NCI-H1694 (cell line): ENCODE measurements at places on chromosomes 3 and 15.

GRCh38 chr3:138594150-138594934 lies at the start of gene CEP70:
Gene CEP70 (minus strand): TSS chr3:138594260. CDS start chr3:138572927, 21,333 bp downstream.
- DNase-seq = no peak

DNA sequence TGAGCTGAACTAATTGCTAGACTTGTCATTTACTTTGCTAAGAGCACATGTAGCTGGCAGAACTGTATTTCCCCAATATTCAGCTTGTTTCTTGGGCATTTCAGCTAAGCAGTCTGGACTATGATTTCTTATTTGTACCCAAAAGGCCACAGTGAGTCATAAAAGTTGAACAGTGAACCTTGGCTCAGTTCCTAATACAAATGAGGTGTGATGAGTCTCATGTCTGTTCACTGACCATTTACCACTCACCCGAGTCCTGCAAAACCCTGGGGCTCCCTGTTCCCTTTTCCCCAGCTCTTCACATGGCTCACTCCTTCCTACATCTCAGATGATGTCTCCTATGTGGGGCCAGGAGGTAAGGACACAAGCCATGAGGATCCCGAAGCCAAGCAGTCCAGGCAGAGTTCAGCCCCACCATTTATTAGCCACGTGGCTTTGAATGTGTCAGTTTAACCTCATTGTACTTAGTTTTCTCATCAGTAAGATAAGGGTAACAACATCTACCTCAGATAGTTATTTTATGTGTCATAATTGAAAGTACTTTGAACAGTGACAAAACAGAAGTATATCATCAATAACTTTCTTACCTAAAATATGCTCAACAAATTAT lies 239.3 kb downstream of the IL5RA start:
- no peak for DNase-seq

GRCh38 chr3:23776352-23776891 lies 29.3 kb upstream of the UBE2E1 start:
- DNase-seq = no peak

DNA sequence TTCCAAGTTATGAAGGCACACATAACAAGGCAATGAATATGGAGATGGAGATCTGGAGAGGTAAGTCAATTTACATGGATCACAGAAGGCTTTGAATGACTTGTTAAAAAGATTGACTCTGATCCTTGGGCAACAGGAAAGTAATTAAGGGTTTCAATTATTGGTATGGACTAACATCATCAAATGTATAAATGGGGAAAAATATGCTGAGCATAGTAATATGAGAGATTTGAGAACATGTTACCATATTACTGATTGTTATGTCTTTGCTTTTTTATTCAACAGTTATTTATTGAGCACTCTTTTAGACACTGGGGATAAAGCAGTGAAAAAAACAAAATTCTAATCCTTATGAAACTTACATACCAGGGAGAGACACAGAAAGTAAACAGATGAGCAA lies 238.5 kb upstream of the ROBO1 start:
- DNase-seq = no peak

GRCh38 chr15:72554471-72555425 lies 80.6 kb downstream of the ARIH1 start:
- DNase-seq = no peak

DNA sequence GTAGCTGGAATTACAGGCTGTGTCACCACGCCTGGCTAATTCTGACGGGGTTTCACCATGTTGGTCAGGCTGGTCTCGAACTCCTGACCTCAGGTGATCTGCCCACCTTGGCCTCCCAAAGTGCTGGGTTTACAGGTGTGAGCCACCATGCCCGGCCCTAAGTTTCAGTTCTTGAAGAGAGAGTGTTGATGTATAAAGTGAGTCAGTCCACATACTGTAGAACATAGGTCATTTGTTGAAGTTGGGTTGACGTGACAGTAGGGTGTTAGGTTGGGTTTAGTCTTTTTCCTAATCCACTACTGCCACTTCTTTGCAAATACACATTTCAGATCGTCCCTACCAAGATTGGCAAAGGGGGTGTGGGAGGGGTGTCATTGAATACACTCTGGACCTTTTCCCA lies 15.2 kb downstream of the DNAJC19 start:
- DNase-seq = no peak

GRCh38 chr15:66394915-66395314 lies 8.2 kb downstream of the MAP2K1 start:
- no peak for DNase-seq

GRCh38 chr3:183008800-183009199 lies 28.5 kb upstream of the DCUN1D1 start:
- DNase-seq = no peak

- DNase-seq = no peak
Observed at GRCh38 chr3:11459186-11459824, 184.4 kb downstream of the VGLL4 start.

DNA sequence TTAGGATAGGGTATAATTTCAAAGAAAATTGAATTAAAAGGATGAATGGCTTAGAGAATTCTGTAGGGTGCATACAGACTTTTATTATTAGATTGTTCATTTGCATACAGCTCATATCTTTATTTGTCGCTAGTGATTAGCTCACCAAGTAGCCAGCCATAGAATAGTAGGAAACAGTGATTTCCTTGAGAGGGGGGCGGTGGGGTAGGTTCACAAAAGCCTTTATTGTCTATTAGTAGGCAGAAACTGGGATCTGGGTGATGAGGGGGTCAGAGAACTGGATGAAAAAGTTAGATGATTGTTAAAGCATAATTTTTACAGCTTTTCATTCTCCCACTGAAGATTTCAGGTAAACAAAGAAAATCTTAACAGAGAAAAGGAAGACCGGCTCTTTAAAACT lies 77.6 kb upstream of the RAP2B start:
- no peak for DNase-seq

DNA sequence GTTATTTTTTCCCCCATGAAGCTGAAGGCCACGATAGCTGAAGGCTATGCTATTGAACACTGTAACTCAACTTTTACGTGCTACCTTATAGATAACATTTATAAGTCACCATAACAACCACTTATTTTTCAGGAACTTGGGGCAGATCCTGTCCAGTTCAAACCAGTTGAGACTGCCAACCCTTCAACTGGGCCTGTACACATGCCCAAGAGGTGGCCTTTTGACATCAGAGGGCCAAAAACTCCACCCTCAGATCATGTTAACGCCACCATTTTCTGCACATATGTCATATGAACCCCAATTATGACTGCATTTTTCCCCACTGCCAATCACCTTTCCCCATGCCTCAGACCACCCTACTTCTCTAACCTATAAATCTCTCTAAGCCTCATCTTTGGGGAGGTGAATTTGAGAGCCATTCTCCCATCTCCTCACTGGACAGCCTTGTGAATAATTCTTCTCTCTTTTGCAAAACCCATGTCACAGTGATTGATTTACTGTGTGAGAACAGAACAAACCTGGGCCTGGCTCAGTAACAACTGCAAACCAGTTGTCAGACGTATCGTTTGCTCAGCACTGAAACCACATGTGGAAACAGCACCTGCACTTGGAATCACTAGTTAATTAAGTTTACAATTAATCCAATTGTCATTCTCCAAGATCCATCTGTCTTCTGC lies 42.5 kb downstream of the ZNF445 start:
- DNase-seq = no peak

- no peak for DNase-seq
Observed at GRCh38 chr15:31272558-31273257, 53.9 kb upstream of the KLF13 start.

GRCh38 chr3:22922317-22922716 lies 280.8 kb upstream of the UBE2E2 start:
- DNase-seq = no peak

- peak; percentile 39 for DNase-seq
Observed at GRCh38 chr3:49899815-49900214, 3.9 kb downstream of the MST1R start.

- peak; percentile 52 for DNase-seq
Observed at GRCh38 chr15:37221671-37222145, 121.4 kb upstream of the MEIS2 start.

DNA sequence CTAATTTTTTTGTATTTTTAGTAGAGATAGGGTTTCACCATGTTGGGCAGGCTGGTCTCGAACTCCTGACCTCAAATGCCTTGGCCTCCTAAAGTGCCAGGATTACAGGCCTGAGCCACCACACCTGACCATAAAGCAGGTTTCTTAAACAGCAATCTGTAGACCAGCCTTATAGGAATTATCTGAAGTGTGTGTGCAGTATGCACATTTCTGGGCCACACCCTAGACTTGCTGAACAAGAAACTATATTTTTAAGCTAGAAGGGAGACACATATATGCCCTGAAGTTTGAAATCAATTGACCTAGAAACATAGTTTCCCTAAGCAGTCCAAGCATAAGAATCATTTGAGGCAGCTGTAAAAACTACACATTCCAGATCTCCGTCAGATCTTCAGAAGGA lies 805.7 kb downstream of the TUSC7 start:
- no peak for DNase-seq

GRCh38 chr3:149142682-149143081 lies 13.2 kb downstream of the HPS3 start:
- DNase-seq = no peak

DNA sequence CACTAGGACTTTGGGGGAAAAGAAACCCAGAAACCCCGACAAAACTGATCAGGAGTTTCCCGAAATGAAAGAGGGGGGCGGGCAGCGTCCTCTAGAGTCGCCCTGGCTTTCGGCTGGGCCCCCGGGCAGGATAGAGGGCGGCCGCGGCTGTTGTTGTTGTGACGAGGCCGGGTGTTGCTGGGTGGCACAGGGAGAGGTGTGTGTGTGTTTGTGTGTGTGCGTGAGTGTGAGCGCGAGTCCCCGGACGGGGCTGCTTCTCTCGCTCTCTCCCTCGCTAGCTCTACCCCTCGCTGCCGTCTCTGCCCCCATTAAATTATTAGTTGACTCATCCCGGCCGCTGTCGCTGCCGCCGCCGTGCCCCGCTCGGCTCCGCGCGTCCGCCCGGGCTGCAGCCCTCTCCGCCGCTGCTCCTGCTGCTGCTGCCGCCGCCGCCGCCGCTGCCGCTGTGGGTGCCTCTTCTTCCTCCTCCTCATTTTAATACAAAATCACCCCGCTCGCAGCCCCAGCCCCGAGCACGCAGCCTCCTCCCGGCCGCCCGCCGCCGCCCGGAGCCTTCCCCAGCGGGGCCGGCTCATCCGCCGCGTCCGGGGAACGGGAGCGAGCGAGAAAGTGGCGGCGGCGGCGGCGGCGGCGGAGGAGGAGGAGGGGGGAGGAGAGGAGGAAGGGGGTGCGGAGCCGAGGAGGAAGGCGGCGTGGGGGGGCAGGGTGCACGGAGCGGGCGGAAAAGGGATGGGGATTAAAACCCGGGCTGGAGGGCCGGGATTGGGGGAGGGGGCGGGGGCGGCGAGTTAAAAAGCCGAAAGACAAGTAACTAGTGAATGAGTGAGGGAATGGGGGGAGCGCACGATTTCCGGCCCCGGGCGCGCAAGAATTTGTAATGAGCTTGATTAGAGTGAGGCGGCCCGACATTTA lies at the start of gene SATB1:
SATB1 (minus strand) TSS at position 611 of the 912 bp plus-strand sequence. CDS start 4,372 bp downstream, outside the sequence.
- no peak for DNase-seq

DNA sequence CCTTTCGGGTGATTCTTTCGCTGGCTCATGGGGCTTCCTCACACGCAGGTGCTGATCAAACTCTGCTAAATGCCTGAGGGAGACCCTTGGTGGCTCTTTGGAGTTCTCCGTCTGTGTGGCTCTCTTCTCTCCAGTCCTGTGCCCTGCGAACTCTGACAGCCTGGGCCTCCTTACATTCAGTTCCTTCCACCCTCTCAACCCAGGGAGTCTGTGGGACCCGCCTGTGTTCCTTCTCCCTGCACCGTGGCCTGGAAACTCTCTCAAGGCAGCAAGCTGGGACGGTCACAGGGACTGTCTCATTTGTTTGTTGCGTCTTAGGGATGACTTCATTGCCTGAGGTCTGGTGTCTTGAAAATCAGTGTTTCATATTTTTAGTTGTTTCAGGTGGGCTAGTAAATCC lies 37.0 kb upstream of the CORO2B start:
- DNase-seq = no peak

DNA sequence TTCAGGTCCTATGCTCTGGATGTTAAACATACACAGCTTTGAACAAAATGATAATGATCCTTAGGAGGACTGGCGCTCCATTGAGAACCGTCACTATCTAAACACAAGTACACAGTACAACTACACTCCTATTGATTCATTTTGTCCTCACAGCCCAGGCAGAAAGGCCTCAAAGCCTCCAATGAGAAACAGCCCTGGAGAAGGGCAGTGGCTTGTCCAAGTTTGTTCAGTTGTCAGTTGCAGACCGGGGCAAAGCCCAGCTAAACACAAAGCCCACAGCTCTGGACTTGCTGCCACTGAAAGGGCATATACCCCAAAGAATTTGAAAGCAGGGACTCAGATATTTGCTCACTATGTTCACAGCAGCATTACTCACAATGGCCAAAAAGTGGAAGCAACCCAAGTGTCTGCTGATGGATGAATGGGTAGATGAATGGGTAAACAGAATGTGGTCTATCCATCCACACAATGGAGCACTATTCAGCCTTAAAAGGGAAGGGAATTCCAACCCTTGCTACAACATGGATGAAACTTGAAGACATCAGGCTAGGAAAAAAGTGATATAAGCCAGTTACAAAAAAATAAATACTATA lies 34.7 kb downstream of the NUP210 start:
- DNase-seq = no peak

- DNase-seq = no peak
Observed at GRCh38 chr3:28198161-28198560, 43.3 kb upstream of the CMC1 start.

- no peak for DNase-seq
Observed at GRCh38 chr3:61986473-61986872, 386.9 kb downstream of the FEZF2 start.

DNA sequence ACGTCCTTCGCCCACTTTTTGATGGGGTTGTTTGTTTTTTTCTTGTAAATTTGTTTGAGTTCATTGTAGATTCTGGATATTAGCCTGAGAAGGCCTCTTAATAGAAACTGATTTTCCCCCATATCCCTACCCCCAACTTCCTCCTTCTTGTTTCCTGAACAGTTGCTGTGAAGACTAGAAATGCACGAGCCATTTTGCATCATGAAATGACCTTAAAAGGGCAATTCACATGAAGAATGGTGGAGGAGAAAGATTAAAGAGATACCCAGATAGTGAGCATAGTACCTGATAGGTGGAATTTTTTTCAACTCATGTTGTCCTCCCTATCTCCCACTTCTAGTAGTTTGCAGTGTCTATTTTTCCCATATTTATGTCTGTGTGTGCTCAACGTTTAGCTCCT lies 55.2 kb upstream of the KCNH8 start:
- DNase-seq = no peak

DNA sequence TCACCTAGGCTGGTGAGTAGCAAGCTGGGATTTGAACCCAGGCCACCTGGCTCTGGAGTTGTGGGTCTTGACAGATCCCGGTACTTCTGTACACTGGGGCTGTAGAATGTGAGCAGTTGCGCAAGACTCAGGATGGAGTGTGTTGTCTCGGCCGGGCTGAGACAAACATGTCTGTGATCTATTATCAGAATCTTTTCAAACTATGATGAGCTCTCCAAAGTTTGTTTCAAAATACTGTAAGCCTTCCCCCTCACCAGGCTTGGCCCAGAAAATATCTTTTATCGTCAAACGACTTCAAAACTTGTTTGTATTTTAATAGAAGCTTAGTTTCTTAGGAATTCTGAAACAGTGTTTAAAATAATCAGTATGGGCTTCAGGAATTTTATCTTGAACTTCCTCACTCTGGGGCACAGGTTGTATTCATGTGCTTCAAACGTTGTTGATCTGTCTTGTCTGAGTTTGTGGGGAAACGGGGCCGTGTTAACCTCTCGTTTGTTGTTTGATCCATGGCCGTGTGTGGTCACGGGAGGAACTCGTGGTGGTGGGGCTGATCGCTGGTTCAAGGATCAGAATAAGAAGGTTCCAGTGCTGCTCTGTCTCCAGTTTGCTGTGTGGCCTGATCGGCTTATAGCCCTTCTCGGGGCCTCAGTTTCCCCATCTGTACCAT lies 40.3 kb upstream of the TFRC start:
- DNase-seq = no peak

- DNase-seq = peak; percentile 36
Observed at GRCh38 chr3:106281221-106281620, 412.4 kb upstream of the CBLB start.
